Ovary (tissue), 10 donors: ENCODE measurements at places on chromosomes 3 and 15. TPM values are rescaled to one million over a fixed set of nuclear protein-coding genes. Genes with fewer than 3 reads are reported as not detected.

The MKRN3 gene
- 0.38 TPM for polyA plus RNA-seq

The ECE2 gene
- polyA plus RNA-seq: not detected

The TRAIP gene
- 1.9 TPM for polyA plus RNA-seq

The GPR171 gene
- polyA plus RNA-seq: 2.6 TPM

The BFSP2 gene
- polyA plus RNA-seq: not detected

The ANKRD63 gene
- not detected for polyA plus RNA-seq

The SLC28A2 gene
- not detected for polyA plus RNA-seq

The HTR3E gene
- polyA plus RNA-seq: not detected

The UTS2B gene
- polyA plus RNA-seq: 0.63 TPM

The MEX3B gene
- 7.6 TPM for polyA plus RNA-seq

The TMEM39A gene
- polyA plus RNA-seq: 12.9 TPM
